ENCODE measurements at places on chromosomes 13 and 19.
A peak's percentile ranks its signal among the peaks of the same experiment; 100 is the strongest.

GRCh38 chr13:31045286-31046081, 113.0 kb downstream of the TEX26 start:
- peak; percentile 82 for DNase-seq

- no peak for DNase-seq
Measured at GRCh38 chr13:83975655-83976165, 93.4 kb upstream of the SLITRK1 start.

GRCh38 chr19:16903347-16903746, 14.5 kb downstream of the F2RL3 start:
- no peak for DNase-seq

DNA sequence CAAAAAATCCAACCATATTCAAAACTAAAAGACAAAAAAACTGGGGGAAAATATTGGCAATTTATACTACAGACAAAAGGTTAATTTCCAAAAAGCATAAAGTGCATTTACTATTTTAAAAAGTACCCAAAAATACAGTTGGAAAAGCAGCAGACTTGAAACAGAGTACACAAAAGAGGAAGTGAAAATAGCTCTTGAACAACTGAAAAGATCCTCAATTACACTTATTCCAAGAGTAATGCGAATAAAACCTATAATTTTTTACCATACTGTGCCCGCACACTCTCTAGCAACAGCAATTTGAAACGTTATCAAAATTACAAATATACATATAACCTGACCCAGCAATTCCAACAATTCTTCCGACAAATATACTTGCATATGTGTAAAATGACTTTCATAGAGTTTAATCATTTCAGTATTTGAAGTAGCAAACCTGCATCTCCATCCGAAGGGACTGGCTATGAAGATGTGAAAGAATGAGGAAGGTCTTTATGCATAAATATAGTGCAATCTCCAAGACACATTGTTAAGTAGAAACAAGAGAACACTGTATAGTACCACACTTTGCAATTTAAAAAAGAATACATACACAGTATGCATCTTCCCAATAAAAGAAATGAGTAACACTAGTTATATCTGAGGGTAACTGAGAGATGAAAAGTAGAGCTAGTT, 25.4 kb downstream of the ALG5 start:
- no peak for DNase-seq

- DNase-seq: no peak
Measured at GRCh38 chr19:9362905-9363304, at the start of gene ZNF177. Gene ZNF177, plus strand, starts transcription at chr19:9363013. Its CDS starts 15,299 bp downstream, at chr19:9378312.

GRCh38 chr13:111486331-111486730, 165.9 kb downstream of the TEX29 start:
- DNase-seq: no peak

DNA sequence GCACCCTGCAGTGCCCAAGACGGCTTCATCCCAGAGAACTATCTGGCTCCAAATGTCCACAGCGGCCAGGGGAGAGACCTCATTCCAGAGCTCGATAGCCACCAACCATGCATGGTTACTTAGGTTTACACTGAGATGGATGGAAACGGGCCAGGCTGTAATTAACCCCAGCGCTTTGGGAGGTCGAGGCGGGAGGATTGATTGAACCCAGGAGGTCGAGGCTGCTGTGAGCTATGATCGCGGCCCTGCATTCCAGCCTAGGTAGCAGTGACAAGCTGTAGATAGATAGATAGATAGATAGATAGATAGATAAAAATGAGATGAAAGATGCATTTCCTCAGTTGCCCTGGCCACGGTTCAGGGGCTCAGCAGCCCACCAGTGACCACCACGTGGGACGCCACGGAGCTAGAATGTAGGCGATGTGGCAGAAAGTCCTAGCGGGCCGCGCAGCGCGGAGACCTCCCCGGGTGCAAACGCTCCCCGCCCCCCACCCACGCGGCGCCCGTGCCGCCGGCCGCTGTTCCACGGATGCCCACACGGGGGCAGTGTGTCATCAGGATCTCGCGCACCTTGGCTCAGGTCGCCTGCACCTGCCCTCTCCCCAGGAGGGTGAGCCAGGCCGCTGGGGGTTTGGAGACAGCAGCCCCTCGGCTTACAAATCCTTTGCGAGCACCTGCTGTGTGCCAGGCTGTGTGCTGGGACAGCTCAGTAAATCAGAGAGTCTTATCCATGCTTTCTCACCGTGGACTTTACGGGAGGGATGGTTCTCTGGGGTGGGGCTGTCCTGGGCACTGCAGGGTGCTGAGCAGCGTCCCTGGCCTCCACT, 13.5 kb upstream of the TLE5 start:
- DNase-seq: peak; percentile 82
